Right lobe of liver (tissue), 6 donors: ENCODE measurements at places on chromosomes 2 and 18. TPM values are rescaled to one million over a fixed set of nuclear protein-coding genes. Genes with fewer than 3 reads are reported as not detected.

CDKL4 gene
- not detected for total RNA-seq

UGT1A5 gene
- 4.7 TPM for total RNA-seq

GRCh38 chr2:222025881-222026271, 272.9 kb downstream of the PAX3 start:
- no peaks in the 10 kb centered on the region for H3K36me3 ChIP-seq
- no peaks in the 10 kb centered on the region for H3K4me1 ChIP-seq
- no peak for DNase-seq
- no peak overlapping the region for H3K27ac ChIP-seq

TUBA3E gene
- total RNA-seq = not detected

DNA sequence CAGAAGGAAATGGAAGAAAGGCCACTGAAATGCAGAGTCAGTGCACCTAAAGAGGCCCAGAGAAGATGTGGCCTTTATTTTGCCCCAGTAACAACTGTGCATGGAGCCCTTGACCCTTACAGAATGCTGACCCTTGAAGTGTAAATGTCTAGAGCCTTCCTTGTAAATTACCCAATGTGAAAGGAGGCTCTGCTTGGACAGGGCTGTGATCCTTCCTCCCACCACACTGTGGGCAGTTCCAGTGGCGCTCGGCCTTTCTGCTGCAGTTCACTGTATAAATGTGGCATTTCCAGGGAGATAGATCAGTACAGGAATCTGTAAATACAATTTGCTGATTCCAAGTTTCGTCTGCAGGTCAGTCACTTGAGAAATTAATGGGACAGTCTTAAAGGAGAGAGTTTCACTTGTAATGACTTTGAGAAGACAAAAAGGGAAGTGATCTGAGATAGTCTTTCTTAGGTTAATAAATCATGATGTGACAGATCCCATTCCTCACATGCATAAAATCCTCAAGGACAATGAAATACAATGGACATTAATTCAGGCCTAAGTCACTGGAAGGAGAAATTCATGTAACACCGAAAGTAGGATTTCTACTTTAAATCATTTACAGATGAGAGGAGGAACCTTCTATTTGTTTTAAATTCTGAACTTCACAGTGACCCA, 133.8 kb upstream of the LMAN1 start:
- no peaks in the 10 kb centered on the region for H3K27me3 ChIP-seq
- H3K36me3 ChIP-seq = no peaks in the 10 kb centered on the region
- H3K27ac ChIP-seq = no peak overlapping the region
- no peaks in the 10 kb centered on the region for H3K4me1 ChIP-seq
- DNase-seq = no peak
